ENCODE measurements at places on chromosomes 3 and 15.
A peak's percentile ranks its signal among the peaks of the same experiment; 100 is the strongest.

DNA sequence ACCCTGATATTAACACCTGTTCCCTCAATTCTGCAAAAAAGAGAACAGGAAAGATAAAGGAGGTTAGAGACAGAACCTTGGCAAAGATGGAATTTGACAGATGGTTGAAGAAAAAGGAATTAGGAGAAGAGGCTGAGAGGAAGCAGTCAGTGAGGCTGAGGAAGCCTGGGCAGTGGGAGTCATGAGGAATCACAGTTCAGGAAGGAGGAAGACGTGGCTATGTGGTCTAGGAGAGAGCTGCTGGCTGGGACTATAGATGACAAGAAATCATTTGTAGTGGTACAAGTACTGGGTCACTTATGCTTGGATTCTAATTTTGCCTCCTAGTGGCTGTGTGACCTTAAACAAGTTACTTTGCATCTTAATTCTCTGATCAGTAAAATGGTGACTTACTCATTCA, 49.0 kb downstream of the LARS2 start:
- DNase-seq, result peak; percentile 10

- no peak for DNase-seq
These were observed 97.8 kb downstream of the SQOR start for GRCh38 chr15:45732662-45733061.

DNA sequence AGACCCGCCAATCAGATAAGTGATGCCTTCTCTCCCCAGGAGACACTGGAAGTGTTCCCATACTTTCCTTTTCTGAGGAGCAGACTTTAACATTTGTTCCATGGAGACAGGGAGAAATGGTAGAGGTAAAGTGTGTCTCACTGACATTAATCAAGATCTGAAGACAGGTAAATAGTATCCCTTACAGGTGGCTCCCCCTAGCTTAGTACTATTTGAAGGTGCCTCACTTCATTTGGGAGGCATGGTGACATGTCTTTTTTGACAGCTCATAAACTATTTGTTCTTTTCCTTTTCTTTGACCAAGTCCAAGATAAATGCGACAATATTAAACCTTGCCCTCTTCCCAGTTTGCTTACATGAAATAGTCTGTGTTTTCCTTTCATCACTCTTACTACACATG, 485.6 kb upstream of the IL12A start:
- no peak for DNase-seq

GRCh38 chr15:70475921-70476320, 287.4 kb downstream of the UACA start:
- no peak for DNase-seq

GRCh38 chr3:60160111-60160821, 1091.0 kb downstream of the FHIT start:
- DNase-seq, result no peak

DNA sequence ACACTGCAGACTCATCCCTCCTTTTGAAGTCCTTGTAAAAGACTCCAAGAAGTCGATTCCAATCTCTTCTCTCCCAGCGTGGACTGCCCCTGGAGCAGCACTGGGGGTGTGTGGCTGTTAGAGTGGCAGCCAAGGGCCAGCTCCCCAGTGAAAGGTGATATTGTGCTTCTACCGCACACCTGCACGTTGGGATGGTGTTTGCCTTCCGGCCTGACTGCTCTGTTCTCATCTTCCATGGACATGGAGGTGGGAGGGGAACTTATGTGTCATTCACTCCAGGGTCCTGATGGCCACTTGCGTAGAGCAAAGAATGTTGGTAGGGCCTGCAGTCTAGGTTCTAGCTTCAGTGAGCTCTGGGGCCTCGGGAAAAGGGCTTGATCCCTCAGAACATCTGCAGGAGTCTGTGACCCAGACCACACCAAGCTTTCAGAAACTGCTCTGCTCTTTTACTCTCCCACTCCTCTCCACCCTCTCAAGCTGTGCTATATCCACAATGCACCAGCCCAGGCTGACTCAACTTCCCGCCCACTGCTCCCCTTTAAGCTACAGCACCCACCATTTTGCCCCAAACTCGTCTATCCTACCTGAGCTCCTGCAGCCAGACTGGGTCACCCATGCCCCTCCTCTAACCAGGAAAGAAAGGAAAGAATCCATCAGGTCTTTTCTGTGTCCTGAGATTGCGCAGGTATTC, 31.3 kb downstream of the LIPC start:
- no peak for DNase-seq

- no peak for DNase-seq
These were observed 119.9 kb downstream of the FOXP1 start for GRCh38 chr3:71463617-71464016.

- DNase-seq, result peak; percentile 39
These were observed 139.0 kb downstream of the CTNNB1 start for GRCh38 chr3:41338276-41338675.

- no peak for DNase-seq
These were observed 85.7 kb downstream of the ST6GAL1 start for GRCh38 chr3:187015903-187016638.

- DNase-seq, result no peak
These were observed 3.3 kb downstream of the CYP19A1 start for GRCh38 chr15:51335087-51335486.

DNA sequence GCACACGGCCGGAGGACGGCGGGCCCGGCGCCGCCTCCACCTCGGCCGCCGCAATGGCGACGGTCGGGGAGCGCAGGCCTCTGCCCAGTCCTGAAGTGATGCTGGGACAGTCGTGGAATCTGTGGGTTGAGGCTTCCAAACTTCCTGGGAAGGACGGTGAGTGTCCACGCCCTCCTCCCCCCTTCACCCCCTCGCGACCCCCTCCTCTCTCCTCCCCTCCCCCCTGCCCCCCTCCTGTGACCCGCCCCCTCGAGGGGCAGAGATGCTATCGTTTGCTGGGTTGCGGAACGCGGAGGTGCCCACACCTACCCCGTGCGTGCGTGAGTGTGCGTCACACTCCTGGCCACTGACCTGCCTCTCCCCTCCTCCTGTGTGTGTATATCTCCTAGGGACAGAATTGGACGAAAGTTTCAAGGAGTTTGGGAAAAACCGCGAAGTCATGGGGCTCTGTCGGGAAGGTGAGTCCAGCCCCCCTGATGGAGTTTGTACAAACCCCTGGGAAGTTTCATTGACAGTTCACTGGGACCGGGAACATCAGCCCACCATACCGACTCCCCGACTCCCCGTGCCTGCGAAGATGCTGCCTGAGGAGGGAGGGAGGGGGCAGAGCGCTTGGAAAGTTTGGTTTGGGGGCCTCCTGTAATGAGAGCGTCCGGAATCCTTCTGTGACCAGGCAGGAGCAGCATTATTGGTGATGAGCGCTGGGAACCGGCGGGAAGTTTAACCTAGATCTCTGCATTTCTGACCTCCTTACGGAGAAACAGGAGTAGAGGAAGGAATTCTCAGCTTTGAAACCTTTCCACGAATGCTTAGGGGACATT, 795 bp upstream of the SCAANT1 start:
- peak; percentile 54 for DNase-seq

DNA sequence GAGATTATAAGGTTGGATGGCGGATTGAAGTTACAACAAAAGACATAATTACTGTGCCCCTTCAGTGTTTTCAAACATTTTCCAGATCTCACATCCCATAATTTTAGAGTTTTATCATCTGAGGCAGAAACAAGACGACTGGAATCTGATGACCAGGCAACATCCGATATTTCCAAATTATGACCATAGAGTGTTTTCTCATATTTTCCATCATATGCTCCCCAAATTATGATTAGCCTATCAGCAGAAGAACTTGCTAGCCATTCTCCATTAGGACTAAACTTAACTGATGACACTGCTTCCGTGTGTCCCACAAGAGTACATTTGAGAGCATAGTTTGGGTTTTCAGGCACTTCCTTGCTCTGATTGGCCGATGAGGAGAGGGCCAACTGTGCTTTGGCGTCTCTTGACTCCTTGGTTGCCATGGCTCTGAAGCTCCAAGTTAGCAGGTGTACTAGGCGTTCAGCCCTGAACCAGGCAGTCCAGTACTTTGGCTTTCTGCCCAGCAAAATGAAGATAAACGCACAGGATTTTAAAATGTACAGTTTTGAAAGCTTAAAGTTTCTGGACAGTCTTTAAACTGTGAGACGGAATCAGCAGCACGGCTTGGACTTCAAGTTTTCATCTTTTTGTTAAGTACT, 638 bp downstream of the WDR5B start:
- DNase-seq, result peak; percentile 69

DNA sequence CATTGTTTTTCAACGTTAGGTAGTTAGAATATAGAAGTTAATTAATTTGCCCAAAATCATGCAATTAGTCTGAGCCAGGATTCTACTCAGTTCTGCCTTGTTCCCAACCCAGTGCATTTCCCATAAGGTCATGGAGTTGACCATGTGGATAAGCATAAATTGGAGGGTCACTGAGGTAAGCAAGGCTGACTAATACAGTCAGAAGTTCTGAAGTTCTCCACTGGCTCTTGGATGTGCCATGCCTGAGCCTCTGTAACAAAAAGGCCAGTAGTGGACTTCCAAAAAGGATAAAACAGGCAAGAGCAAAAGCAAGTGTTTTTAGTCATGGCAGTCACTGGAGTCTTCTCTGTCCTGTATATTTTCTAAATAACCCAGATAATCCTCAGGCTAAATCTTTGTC, 124.4 kb upstream of the PHLDB2 start:
- no peak for DNase-seq

- DNase-seq, result peak; percentile 33
These were observed 139.1 kb upstream of the MRPS22 start for GRCh38 chr3:139204728-139205127.

GRCh38 chr3:73576999-73577461, 47.7 kb downstream of the PDZRN3 start:
- DNase-seq, result peak; percentile 1

DNA sequence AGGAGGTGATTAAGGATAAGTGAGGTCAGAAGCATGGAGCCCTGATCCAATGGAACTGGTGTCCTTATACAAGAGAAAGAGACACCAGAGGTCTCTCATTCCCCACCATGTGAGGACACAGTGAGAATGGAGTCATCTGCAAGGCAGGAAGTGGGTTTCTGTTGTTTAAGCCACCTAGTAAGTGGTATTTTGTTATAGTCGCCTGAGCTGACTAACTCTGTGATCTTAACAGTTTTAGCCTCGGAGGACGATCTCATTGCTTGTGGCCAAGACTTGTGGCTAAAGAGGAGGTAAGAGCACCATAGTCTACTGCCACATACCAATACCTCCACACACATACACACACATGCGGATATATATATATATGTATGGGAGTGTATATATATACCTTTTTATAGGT, 73.8 kb downstream of the MCTP2 start:
- DNase-seq, result no peak

- DNase-seq, result peak; percentile 60
These were observed 31.4 kb downstream of the MKRN2 start for GRCh38 chr3:12588039-12589009.

DNA sequence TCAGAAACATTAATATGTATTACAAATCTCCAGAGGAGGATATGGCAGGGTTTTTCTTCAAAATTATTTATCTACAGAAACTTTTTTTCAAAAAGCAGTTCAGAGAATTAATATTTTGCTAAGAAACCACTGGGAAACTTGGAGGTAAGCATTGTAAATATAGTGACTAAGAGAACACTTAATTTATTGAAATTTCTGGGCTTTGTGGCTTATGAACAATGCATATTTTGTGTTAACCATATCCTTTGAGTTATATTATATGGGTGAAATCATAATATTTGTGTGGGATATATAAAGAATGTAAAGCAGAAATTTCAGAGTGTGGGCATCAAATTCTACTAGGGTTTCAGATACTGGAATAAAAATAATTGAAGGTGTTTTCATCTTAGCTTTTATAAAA, 1059.2 kb downstream of the ZPLD1 start:
- no peak for DNase-seq

DNA sequence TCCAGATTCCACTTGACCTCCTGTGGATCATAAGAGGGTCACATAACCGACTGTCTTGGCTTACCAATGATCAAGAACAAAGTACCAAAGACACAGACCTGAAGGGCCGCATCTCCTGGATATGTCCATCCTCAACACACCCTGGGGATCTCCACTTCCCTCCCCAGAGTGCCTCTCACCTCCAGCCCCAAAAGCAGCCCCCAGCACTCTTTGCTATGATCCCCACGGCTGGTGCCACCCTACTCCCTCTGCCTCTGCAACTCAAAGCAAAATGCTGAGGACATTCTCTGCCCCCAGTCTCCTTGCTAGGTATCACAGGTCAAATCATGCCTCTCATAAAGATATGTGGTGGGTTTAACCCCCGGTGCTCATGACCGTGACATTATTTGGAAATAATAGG, 32.7 kb downstream of the SLCO2A1 start:
- DNase-seq, result no peak

DNA sequence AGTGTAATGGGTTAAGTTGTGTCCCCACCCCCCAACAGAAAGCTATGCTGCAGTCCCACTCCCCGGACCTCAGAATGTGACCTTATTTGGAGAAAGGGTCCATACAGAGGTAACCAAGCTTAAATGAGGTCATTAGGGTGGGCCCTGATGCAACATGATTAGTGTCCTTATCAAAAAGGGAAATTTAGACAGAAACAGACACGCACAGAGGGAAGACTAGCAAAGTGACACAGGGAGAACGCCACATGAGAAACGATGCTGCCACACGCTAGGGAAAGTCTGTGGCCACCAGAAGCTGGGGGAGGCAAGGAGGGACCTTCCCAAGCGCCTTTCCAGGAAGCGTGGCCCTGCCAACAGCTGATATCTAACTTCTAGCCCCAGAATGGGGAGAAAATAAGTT, 65.4 kb downstream of the RPN1 start:
- no peak for DNase-seq

DNA sequence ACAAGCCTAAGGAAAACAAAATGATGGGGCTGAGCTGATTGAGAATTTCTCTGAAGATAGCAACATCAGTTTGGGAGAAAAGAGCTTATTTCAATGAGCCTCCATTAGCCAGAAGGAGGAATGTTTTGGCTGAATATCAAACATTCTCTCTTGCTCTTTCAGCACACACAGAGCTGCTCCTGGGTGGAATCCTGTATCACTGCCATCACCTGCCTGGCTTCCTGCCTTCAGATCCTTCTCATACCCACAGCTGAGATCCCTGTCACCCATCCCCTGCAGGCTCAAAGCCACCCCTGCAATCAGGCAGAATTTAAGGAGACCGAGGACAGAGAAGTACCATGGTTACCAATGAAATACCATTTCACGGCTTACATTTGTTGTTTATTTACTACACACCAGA, 27.2 kb upstream of the SYN2 start:
- no peak for DNase-seq

DNA sequence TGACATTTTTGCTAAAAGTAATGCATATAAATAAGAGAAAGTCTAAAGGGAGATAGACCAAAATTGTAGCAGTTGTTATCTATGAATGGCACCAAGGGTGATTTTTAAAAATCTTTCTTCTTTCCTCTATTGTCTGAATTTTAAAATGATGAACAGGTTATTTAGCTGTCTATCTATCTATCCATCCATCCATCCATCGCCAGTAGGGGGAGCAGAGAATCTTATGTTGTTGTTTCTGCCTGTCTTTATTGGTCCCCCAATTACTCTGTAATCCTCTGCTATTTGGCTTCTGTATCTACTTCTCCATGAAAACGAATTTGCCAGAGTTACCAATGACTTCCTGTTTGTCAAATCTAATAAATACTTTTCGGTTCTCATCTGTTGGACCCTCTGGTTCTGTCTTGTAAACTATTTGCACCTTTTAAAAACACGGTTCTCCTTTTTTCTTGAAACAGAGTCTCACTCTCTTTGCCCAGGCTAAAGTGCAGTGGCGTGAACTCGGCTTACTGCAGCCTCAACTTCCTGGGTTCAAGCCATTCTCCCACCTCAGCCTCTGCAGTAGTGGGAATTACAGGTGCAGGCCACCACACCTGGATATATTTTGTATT, 86.0 kb downstream of the ECT2 start:
- DNase-seq, result peak; percentile 56
